ENCODE measurements at places on chromosomes 6 and 20. TPM values are rescaled to one million over a fixed set of nuclear protein-coding genes. Genes with fewer than 3 reads are reported as not detected.

DNA sequence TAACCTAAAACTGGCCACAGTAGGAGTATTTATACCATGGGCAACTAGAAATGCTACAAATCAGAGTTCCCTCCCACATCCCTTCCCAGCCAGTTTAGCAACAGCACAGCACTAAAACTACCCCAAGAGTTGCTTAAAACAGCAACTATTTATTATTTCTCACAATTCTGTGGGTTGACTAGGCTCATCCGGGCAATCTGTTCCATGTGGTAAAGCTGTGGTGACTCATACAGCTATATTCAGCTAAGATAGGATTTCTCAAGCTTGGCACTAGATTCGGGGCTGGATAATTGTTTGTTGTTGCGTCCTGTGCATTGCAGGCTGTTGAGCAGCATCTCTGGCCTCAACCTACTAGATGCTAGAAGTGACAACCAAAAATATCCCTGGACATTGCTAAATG lies 8.6 kb upstream of the HECA start:
- H3K27ac ChIP-seq: peak overlapping the region; percentile 43
- no peak for DNase-seq
- no peaks in the 10 kb centered on the region for H3K36me3 ChIP-seq

- peaks cover 99% of the 10 kb centered on the region for H3K27me3 ChIP-seq
- no peaks in the 10 kb centered on the region for H3K36me3 ChIP-seq
- DNase-seq: no peak
- H3K27ac ChIP-seq: no peak overlapping the region
- H3K4me3 ChIP-seq: peak overlapping the region; percentile 7
Measured at GRCh38 chr6:100446115-100447080, 18.3 kb downstream of the SIM1 start.

DNA sequence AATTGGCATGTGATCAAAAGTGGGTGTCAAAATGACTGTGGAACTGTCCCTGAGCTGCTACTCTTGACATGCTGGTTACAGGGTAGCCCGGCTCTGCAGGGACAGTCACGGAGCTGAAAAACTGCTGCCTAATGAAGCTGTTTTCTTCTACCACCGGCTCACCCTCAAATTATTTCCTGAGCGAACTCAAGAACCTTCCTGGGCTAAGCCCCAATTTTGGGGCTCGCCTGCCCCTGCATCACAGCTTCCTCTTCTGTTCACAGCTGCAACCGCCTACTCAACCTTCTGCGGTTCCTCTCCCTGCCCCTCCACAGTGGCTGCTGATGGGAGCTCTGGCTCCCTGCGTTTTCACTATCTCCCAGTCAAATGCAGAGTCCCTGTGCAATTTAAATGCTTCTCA lies 110.8 kb upstream of the MLN start:
- no peak overlapping the region for H3K27ac ChIP-seq
- H3K27me3 ChIP-seq: no peaks in the 10 kb centered on the region
- H3K36me3 ChIP-seq: no peaks in the 10 kb centered on the region
- H3K4me1 ChIP-seq: no peaks in the 10 kb centered on the region
- DNase-seq: peak; percentile 29

- no peak overlapping the region for H3K27ac ChIP-seq
- no peak for DNase-seq
- H3K4me3 ChIP-seq: no peak overlapping the region
Measured at GRCh38 chr6:3916211-3916610, 67.0 kb downstream of the FAM50B start.

GRCh38 chr6:118285791-118286190 lies 262.3 kb upstream of the PLN start:
- H3K4me3 ChIP-seq: no peak overlapping the region
- H3K27ac ChIP-seq: no peak overlapping the region
- H3K4me1 ChIP-seq: no peaks in the 10 kb centered on the region
- H3K36me3 ChIP-seq: no peaks in the 10 kb centered on the region
- no peak for DNase-seq

GRCh38 chr6:47483516-47483852 lies 5.9 kb downstream of the CD2AP start:
- no peaks in the 10 kb centered on the region for H3K36me3 ChIP-seq
- H3K4me3 ChIP-seq: no peak overlapping the region
- H3K4me1 ChIP-seq: peaks cover 4% of the 10 kb centered on the region
- peak overlapping the region; percentile 68 for H3K27ac ChIP-seq
- DNase-seq: no peak

GRCh38 chr6:93581371-93581770 lies 162.0 kb upstream of the EPHA7 start:
- DNase-seq: no peak
- no peaks in the 10 kb centered on the region for H3K27me3 ChIP-seq
- no peak overlapping the region for H3K4me3 ChIP-seq
- H3K36me3 ChIP-seq: no peaks in the 10 kb centered on the region

- peaks cover 6% of the 10 kb centered on the region for H3K4me1 ChIP-seq
- no peaks in the 10 kb centered on the region for H3K27me3 ChIP-seq
- DNase-seq: no peak
- no peaks in the 10 kb centered on the region for H3K36me3 ChIP-seq
- no peak overlapping the region for H3K27ac ChIP-seq
- no peak overlapping the region for H3K4me3 ChIP-seq
Measured at GRCh38 chr6:41607736-41608135, 30.5 kb upstream of the MDFI start.

GRCh38 chr6:17653198-17653882 lies 53.2 kb downstream of the FAM8A1 start:
- no peaks in the 10 kb centered on the region for H3K27me3 ChIP-seq
- no peak for DNase-seq
- peaks cover 23% of the 10 kb centered on the region for H3K36me3 ChIP-seq
- H3K4me1 ChIP-seq: peaks cover 10% of the 10 kb centered on the region
- H3K27ac ChIP-seq: no peak overlapping the region

DNA sequence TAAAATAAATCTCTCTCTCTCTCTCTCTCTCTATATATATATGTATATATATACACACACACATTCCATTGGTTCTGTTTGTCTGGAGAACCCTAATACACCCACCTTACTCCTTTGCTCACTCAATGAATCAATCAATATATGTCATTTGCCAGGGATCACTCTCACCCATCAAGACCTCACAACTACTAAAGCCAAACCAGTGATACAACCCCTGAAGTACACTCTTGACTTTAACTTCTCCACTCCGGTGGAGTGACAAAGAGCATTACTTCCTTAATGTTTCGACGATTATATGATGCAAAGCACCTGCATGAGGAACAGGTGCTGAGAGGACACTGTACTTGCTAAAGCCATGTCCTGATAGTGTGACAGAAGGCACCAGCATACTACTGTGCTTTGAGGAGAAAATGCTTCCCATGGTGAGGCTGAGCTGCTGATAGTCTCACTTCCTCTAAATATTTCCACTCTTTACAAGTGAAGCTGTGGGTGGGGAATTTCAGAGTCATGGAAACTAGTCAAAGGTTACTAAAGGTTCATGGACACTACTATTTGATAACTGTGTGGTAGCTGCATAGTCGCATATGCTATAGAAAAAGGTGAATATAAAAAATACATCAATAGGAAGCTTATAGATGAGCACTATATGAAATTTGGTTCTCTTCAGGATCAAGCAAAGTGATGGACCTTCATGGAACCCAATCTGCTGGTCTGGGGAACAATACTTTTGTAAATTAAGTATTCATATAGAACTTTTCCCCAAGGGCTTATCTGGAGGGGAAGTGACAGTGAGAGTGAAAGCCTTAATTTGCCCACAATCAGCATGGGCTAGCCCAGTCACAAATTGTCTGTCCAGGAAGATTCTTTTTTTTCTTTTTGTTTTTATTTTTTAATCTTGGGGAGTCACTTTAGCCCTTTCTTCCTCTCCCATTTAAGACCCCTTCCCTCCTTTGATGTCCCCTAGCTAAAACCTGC lies 141.9 kb upstream of the NEDD9 start:
- DNase-seq: no peak
- peak overlapping the region; percentile 3 for H3K27ac ChIP-seq
- no peaks in the 10 kb centered on the region for H3K36me3 ChIP-seq
- no peak overlapping the region for H3K4me3 ChIP-seq

GTSF1L gene
- not detected for total RNA-seq

GDAP1L1 gene
- not detected for total RNA-seq

SIRPB1 gene
- not detected for total RNA-seq

HLA-DOB gene
- total RNA-seq: not detected

KIAA1755 gene
- 3.8 TPM for total RNA-seq

All from transverse colon (tissue), 4 donors.